Cerebellar nuclear complex (tissue), 1 donor: ENCODE measurements at places on chromosomes 4 and X.

GRCh38 chr4:139503622-139504166 lies 49.8 kb downstream of the RAB33B start:
- no peak for DNase-seq

GRCh38 chrX:88202149-88202548 lies 544.9 kb upstream of the CPXCR1 start:
- DNase-seq: no peak

DNA sequence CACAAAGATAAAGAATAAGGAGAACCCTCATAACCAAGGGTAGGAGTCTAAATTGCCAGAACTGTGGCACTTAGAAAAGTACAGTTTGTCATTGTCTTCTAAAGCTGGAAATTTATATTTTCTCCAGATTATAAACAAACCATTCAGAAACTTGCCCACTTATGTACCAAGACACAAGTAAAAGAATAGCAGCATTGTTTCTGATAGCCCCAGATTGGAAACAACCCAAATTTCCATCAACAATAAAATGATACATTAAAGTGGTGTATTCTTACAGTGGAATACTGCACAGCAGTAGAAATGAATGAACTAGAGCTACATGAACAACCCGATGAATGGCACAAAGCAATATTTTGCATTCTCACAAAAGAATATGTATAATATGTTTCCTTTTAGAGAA lies 63.1 kb upstream of the PDHA1 start:
- DNase-seq: no peak

GRCh38 chr4:6710282-6710681 lies 617 bp upstream of the MRFAP1L1 start:
- no peak for DNase-seq

DNA sequence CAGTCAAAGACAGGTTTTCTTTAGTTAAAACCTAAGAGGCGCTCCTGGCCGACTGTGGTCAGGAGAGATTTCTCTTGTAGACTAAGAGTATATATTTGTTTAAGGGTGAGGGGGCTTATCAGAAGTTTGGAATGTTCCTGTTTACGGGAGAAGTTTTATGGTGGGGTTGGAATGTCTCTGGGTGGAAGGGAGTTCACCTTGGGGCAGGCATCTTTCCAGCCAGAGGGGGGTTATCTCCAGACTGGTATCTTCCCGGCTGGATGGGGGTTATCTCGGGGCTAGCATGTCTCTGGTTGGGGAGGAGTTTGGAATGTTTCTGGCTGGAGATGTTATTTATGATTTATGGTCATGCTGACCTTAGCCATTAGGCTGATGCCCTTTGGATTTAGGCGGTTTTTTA lies 116.0 kb downstream of the COX7B2 start:
- DNase-seq: no peak

- DNase-seq: no peak
Observed at GRCh38 chr4:48081196-48081595, 52.9 kb downstream of the TXK start.

GRCh38 chrX:1558761-1559468 lies 21.9 kb upstream of the P2RY8 start:
- DNase-seq: no peak

DNA sequence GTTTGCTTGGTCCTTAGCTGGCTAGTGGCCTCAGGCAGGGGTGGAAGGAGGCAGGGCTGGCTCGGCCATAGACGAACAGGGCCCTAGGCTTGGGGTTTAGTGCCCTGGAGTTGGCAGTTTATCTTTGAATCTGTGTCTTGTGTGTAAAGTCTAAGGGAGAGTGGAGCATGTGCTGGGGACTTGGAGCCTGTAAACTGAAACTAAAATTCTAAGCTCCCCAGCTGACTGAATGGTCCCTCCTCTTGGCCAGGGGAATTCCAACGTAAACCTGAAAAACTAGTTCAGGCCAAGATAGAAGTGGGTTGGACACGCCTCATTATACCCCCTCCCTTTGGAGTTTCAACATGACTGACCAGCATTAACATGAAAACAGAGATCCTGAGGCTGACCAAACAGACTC lies 46.1 kb upstream of the GPR78 start:
- DNase-seq: no peak

- no peak for DNase-seq
Observed at GRCh38 chrX:153578889-153579288, 20.1 kb downstream of the CCNQ start.

- no peak for DNase-seq
Observed at GRCh38 chr4:169900241-169900845, 125.9 kb downstream of the MFAP3L start.

DNA sequence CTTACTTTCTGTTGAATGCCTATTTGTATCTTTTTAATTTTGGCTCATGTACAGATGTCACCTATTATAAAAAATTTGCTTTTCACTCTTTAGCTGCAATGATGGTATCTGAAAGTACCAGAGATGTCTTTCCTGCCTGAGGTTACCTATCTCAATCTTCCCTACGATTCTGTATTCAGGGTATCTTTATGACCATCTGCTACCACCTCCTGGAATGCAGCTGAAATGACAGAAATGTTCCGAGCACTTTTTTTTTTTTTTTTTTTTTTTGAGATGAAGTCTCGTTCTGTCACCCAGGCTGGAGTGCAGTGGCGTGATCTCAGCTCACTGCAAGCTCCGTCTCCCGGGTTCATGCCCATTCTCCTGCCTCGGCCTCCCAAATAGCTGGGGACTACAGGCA lies 136.4 kb downstream of the REPS2 start:
- DNase-seq: peak; percentile 19

GRCh38 chr4:25810461-25811373 lies 52.1 kb downstream of the SEL1L3 start:
- no peak for DNase-seq

DNA sequence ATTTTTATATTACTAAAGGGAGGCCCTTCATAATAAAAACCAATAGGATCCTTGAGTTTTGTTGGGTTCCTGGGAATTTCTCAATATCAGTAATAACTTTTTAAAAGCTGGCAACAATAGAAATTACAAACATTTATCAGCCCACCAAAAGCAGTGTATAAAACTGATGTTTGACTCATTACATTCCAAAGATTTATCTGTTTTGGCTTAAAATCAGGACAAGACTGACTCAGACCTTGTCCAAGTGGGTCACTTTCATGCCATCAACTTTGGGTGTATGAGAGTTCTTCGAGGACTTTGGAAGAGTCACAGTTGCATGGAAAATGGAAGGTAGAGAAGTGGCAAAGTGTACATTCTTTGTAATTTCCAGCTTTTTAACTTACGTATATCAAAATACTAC lies 102.8 kb downstream of the FRMPD4 start:
- DNase-seq: no peak

DNA sequence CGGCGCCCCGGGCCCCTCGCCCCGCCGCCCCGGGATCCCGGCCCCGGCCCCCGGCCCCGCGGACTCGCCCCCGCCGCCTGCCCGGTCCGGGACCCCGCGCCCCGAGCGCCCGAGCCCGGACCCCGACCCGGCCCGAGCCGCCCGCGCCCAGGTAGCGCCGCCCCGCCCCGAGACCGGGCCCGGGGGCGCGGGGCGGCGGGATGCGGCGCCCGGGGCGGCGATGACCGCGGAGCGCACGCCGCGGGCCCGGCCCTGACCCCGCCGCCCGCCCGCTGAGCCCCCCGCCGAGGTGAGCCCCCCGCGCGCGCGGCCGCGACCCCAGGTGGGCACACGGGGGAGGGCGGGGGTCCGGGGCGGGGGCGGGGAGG lies 224 bp downstream of the FGFRL1 start:
- DNase-seq: no peak

- DNase-seq: no peak
Observed at GRCh38 chrX:39158801-39159657, 357.8 kb downstream of the MID1IP1 start.

DNA sequence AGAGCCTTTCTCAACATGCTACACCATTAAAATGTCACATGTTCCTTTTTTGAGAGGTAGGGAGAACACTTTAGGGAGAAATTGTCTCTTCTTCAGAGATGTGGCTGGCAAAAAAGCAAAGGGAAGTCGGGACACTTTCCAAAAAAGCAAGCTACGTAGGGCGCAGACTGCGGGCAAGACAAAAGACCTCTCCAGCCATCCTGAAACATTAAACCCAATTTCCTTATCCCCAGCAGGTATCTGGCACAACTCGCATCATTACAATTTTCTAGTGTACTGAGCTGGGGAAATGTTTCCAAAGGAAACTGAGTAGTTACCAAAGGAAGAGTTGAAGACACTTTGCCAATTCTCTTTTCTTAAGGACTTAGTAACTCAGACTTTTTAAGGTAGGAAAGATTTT lies 116.0 kb downstream of the PACRGL start:
- no peak for DNase-seq

DNA sequence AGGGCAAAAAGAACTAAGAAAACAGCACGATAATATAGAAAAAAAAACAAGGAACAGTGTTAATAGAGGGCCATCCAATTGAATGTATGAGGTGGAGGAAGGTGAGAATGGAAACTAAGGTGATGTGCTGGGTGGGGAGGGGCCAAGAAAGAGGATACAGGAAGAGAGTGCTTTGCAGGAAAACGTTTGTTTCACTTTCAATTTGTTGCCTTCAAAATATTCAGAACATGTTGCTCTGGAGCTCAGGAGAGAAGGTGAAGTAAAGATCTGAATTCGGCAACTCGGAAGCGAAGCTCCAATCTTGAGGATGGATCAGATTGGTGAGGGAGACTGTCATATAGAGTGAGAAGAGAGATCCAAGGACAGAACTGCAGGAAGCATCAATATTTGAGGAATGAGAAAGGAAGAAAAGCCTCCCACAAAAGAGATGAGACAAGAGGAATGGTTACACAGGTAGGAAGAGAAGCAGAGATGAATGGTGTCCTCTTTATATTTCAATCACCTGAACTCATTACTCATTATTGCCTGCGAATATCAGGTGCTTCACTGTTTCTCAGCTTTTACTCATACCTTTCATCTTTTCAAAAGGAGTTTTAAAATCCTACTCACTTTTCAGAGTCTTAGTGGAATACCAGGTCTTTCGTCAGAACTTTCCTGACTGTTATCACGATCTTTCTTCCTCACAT lies 14.7 kb upstream of the SEC24D start:
- no peak for DNase-seq

- DNase-seq: no peak
Observed at GRCh38 chr4:55611358-55612059, 19.5 kb upstream of the PDCL2 start.

DNA sequence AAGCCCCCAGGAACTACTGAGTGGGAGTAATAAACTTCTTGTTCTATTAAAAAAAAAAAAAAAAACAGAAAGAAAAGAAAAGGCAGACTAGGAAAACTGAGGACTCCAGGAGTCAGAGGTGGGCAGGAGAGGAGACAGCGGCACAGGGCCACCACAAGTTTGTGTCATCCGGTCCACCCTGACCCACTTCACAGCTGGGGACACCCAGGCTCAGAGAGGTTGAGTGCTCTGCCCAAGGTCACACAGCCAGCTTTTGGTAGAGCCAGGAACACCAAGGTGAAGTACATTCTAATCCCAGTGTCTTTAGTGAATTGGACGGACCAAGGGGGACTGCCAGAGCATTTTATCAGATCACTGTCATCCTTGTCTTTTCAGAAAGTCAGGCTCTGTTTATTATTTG lies 16.4 kb upstream of the ABLIM2 start:
- no peak for DNase-seq

- no peak for DNase-seq
Observed at GRCh38 chr4:19879330-19879729, 372.4 kb upstream of the SLIT2 start.

DNA sequence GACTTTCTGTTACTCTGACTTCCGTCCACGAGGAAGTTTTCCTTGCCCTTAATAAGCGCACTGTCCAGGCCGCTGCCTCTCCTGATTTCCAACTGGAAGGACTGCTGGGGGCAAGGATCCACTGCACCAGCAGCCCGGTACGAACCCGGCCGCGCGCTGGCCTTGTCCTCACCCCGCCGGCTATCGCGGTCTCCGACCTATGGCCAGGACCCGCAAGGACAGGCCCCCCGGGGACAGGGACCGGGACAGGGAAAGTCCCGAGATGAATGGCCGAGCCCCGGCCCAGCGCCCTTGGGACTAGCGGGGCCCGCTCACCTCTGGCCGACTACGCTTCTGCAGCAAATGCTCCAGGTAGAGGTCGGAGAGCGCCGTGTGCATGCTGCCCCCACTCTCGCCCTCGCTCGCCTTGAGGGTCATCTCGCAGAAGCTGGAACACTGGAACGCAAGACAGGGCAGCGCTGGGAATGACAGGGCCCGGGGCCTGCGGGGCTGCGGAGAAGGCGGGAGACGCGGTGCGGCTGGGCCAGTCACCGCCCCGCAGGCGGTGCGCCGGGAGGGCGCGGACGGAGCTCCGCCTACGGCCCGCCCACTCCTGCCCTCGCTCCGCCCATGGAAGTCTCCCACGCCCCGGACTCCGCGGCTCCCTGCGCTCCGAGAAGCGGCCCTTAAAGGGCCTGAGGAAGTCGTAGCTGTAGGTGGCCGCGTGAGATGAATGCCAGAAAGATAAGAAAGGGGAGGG lies at the start of gene MPP1:
Gene MPP1 (minus strand): TSS at position 529 of the 739 bp plus-strand sequence. CDS start 112 bp downstream, at position 417.
- DNase-seq: peak; percentile 10

DNA sequence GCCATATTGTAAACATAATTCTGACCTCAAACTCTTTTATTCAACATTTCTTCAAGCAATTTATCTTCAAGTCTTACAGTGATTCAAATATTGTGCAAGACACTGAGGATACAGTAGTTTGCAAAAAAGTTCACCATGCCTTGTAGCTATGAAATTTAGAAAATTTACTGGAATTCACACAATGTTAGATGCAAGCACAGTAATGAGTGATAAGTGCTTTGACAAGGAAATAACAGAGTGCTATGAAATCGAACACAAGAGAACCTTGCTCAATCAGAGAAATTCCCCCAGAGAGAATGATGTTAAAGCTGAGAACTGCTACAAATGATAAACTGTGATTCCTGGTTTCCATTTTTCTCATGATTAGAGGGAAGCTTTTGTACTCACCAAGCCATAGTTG lies 952.9 kb downstream of the FAT4 start:
- no peak for DNase-seq

- no peak for DNase-seq
Observed at GRCh38 chrX:9071031-9071650, 37.2 kb upstream of the FAM9B start.

- no peak for DNase-seq
Observed at GRCh38 chr4:155854582-155855226, 11.4 kb downstream of the ASIC5 start.

- DNase-seq: no peak
Observed at GRCh38 chrX:2714551-2714950, 23.5 kb downstream of the CD99 start.
